ENCODE measurements at places on chromosomes 6 and 20.

DNA sequence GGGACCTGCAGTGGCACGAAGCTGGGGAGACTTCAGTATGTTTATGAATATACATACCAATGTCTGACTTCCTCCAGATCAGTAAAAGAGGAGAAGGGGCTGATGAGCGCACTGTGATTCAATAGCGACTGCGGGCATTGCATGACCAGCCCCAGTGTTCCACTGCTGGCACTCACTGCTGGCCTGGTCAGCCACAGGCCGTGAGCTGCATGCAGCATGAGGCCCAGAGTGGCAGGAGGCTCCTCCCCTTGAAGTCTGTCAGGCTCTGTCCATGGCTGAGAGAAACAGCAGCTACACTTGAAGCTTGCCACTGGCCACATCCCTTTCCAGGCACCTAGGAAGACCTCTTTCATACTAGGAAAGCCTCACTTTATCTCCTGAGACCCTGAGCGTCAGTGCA, 265.9 kb upstream of the CDYL start:
- no peak for DNase-seq

DNA sequence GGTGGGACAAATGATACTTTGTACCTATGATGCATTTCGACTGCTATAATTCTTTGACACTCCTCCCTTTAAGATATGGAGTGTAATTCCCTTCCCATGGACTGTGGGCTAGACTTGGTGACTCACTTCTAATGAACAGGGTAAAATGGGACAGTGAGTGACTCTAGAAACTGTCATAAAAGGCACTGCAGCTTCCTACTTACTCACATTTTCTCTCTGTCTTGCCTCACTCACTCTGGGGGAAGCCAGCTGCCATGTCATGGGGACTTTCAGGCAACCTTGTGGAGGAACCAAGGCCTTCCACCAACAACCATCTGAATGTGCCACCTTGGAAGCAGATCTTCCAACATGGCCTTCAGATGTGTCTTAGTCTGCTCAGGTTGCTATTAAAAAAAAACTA, 12.9 kb upstream of the GFOD1 start:
- no peak for DNase-seq

DNA sequence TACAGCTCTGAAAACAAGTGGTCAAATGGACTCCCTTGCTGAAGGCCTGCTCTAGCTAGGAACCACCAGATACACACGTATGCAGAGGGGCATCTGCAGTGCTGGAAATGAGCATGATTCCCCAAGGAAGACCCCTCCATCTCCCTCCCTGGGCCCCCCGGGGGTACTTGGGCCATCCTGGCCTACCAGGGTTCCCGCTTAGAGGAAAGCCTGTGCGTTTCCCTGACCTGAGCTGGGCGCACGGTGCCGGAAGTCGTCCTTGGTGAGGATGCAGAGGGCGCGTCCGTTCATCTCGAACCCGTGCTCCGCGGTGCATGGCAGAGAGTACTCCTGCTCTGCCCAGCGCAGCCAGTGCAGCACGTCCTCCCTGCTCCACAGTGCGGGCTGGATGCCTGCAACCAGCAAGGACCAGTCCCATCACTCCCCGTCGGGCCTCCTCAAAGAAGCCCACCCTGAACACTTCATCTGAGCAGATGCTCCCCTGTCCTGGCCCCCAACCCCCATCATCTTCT, 11.8 kb downstream of the ETV7 start:
- DNase-seq = no peak

GRCh38 chr6:87146363-87146762, 9.0 kb upstream of the ZNF292 start:
- DNase-seq = no peak

DNA sequence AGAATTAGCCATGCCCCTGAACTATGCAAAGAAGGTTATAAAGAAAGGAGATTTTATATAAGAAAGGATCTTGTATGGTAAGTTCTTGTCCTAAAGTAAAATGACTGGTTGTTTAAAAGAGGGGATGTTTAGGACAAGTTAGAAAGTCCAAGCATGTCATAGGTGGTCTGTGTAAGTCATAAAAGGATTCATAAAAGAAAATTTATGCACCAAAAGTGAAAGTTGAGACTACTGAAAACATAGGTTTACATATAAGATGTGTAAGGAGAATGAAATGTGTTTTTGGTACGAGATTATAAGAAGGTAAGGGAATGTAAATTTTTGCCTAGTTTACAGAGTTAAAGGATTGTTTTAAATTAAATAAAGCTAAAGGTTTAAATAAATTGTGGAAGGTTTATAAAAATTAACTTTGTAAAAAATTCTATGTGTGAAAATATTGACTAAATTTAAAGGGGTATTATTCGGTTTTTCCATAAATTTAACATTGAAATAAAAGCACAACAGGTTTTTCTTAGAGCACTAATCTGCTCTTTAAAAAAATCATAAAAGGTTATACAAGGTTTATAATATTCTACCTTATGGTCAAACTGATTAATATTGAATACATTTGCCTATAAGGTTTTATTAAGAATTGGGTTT, 93.6 kb upstream of the UST start:
- no peak for DNase-seq

DNA sequence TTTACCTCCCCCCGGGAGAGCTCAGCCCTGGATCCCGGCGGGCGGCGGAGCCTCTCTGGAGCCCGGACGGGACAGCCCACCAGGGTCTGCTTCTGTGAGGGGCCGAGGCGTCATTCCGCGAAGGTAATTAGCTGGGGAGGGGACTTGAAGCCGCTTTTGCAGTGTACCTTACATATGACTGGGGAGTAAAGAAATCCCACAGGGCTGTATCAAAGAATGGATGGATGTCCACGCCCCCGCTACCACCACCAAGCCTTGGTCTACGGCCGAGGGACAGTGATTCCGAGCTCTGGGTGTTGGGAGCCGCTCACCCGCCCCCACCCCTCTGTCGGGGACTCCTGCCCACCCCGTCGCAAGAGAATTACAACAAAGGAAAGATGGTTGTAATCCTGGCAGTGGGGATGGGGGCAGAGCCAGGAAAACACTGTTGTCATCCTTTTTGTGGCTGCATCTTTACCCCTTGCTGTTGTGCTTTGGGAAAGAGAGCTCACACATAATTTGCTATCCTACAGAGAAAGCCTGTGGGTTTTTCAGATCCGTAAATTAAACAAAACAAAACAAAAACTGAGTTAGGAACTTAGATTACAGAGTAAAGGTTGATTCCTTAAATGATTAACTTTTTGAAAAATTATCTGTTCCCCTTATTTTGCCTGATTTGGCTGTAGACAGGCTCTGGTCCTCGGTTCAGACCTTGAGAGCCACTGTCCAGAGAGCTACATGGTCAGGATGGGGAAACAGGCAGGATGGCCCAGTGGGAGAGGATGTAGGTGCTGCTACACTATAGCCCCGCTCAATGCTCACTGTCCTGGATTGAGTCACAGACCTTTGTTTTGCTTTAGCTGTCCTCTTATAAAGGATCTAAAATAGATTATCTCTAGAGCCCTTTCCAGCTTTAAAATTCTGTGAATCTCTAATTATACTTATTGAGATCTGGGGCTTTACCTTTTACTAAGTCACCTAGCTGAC, 997 bp upstream of the FBXO30 start:
- DNase-seq = no peak

- DNase-seq = no peak
Observed at GRCh38 chr6:110327391-110327790, 30.8 kb downstream of the METTL24 start.

DNA sequence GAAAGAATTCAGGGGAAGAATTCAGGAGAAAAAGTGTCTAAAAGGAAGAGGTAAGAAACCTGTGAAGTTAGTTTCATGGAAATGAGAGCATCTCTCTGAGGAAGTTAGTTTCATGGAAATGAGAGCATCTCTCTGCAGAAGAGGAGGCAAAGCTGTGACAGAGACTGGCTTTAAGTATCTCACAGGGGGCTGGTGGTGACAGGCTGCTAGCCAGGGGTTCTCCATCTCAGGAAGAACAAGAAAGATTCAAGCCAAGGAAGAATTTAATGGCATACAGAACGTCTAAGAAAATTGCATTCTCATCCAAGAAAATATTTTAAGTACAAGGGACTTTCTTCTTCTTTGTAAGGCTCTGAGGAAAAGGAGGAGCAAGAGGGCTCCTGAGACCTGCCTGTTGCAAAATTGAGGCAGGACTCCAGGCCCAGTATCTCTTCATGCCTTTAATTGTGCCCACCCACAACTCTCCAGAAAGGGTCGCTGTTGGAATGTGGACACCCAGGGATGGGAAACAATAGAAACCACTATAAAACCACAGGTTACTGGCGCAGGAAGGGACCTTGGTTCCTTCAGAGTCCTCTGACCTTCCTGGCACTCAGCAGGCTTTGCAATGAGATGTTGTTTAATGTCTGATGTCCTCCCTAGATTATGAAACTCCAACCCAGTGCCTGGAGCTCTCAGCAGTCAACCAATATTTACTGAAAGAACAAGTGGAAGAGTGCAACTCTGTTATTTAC, 136.8 kb downstream of the FNDC1 start:
- DNase-seq = no peak

DNA sequence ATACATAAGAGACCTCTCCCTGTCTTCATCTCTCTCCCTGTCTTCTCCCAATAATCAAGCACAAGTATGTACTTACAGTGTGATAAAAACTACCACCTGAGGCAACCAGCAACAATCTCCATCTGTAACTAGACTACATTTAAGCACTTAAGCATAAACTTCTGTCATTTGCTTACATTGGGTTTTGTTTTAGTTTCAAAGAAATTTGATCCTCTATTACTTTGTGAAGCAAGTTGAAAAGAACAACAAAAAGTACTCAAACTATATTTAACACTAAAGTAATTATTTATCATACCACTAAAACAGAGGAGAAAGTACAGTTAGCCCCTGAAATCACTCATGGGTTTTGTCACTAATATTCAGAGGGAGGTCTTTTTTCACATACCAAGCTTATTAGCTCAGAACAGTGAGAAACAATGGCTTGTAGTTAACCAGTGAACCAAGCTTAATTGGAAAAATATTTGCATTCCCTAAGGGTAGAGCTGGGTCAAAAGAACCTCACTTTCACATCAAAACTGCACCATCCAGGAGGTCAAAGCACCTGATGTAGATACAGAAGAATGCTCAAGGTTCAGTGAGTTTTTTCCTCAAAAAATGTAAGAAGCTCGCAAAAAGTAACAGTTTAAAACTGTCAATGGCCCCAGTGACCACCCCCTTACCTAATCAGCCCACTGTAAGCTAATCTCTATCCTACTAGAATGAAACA, 34.1 kb downstream of the DCDC2 start:
- no peak for DNase-seq

DNA sequence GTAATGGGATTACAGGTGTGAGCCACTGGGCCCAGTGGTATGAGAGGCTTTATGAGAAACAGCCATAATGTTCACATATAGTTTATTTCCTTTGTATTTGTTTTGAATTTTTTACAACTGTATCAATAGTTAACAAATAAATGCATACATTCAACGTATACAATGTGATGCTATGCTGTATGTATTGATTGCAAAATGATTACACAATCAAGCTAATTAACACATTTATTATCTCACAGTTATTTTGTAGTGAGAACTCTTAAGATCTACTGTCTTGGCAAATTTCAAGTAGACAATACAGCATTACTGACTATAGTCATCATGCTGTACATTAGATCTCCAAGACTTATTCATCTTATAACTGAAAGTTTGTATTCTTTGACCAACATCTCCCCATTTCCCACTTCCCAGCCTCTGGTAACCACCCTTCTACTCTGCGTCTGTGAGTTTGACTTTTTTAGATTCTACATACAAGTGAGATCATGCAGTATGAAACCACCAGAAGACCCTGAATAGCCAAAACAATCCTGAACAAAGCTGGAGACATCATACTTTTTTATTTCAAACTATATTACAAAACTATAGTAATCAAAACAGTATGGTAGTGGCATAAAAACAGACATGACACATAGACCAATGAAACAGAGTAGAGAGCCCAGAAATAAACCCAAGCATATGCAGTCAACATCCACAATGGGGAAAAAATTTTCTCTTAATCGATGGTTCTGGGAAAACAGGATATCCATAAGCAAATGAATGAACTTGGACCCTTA, 157.2 kb upstream of the RREB1 start:
- DNase-seq = no peak

GRCh38 chr20:63547725-63548480, at the start of gene SRMS:
Gene SRMS (minus strand): TSS chr20:63547749. CDS start chr20:63547463, 286 bp downstream.
- no peak for DNase-seq

- no peak for DNase-seq
Observed at GRCh38 chr6:14275493-14275851, 157.9 kb downstream of the CD83 start.

- DNase-seq = no peak
Observed at GRCh38 chr6:163354085-163354484, 60.4 kb upstream of the QKI start.

GRCh38 chr6:140830666-140831065, 1302.1 kb upstream of the GJE1 start:
- no peak for DNase-seq

Measured in stimulated activated CD4-positive, alpha-beta T cell treated with anti-CD3 and anti-CD28 coated beads, Interleukin-2, amount 100 ng/mL, for 24 hours (primary cell).